A549 treated with dexamethasone at 1 μM for 4 hours (cell line): ENCODE measurements at places on chromosomes 12 and 14. TPM values are rescaled to one million over a fixed set of nuclear protein-coding genes. Genes with fewer than 3 reads are reported as not detected.

TMEM253 gene
- total RNA-seq, result 0.90 to 1.1 TPM (median 0.96 TPM) in 5 replicates

INHBE gene
- total RNA-seq, result 0.04 to 0.13 TPM (median 0.10 TPM) in 4 of 5 replicates, not detected in the other

PIANP gene
- total RNA-seq, result 0.56 to 1.0 TPM (median 0.96 TPM) in 5 replicates

KRT77 gene
- total RNA-seq, result not detected in 5 replicates

LRP1-AS gene
- not detected in 5 replicates for total RNA-seq

NABP2 gene
- 54.2 to 64.3 TPM (median 59.9 TPM) in 5 replicates for total RNA-seq

FOXG1 gene
- 0.15 to 0.25 TPM (median 0.23 TPM) in 5 replicates for total RNA-seq
